ENCODE measurements at places on chromosomes 12 and 14.

GRCh38 chr14:22976620-22977433 is 5.5 kb downstream of the AJUBA start:
- no peak for DNase-seq

DNA sequence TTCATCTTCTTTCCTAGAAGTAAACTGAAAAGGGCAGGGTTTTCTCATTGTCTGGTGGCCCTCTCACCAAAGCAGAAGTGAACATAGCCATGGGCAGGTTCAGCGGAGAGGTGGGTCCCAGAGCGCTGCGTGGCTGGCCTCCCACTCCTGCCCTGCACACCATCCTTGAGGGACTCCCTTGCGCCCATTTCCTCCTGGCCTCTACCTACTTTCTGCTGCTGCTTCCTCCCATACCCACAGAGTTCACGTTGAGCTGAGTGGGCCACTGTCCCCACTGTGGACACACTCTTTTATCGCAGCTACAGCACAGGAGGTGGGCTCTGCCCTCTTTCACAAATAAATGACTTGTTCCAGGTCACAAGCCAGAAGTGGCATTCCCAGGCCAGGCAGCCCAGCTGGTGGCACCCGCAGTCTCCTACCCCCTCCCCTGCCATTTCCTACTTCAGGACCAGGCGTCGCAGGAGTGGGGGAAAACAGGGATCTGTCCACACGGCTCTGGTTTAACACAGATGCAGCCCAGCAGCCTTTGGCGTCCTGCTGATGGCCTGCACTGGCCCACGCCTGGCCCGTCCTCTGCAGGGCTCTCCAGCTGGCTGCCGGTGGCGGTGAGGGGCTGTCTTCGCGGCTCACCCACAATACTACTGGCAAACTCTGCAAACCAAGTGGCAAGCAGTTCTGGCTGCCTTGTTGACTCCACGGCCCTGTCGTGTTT is 4.9 kb downstream of the SIVA1 start:
- DNase-seq = no peak

GRCh38 chr14:65156568-65157366 is 54.5 kb upstream of the MAX start:
- no peak for DNase-seq

DNA sequence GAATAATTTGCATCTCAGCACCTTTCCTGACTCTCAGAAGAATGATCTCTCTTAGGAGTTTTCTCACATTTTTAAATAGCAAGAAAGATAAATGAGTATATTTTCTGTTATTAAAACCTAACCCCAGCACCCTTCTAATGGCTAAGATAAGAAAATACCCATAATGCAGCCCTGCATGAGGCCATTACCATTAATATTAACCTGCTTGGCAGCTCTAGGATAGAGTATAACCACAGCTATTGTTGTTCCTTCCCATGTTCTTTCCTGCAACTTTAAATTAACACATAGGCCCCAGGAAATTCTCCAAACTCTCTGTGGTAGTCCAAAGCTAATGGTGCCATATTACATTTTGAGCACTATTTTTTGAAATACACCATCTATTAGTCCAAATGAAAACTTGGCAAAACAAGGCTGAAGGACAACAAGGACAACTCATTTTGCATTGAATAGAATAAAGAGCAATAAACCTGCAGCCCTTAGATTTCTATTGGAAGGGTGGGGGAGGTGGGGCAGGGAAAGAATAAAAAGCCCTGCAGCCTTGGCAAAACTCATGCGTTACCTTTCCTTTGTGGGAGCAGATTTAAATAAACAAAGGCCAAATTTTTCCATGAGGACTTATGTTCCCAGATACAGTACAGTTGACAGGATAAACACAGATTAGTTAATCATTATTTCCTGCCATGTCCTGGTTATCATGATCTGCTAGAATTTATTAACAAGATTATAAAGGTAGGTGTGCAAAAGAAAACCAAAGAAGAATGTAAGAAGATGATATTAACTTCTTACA is 46.9 kb downstream of the BTG1 start:
- DNase-seq = no peak

DNA sequence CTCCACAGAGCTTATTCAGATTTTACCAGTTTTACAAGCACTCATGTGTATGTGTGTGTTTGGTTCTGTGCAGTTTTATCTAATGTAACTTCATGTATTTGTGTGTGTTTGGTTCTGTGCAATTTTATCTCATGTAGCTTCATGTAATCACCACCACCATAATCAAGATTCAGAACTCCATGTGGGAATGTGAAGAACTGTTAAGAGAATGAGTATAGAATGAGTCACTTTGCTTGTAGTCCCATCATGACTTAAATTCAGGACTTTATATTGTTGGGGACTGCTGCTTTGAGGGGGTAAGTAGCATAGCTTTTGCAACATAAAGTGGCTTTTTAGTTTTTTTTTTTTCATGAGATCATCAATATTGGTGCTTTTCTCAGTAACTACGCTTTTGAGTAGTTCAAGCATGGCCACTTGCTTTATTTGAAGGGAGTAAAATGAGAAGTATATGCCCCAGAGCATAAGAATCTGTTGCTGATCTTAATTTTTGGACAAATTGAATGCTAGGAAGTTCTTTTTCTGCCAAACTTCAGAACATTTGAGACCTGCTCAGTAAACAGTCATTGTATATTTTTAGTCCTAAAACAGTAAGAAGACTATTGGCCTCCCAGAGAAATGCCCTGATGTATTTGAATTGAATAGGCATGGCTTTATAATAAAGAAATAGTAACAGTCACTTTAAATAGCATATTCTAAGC is 28.8 kb downstream of the PROX2 start:
- DNase-seq = no peak

DNA sequence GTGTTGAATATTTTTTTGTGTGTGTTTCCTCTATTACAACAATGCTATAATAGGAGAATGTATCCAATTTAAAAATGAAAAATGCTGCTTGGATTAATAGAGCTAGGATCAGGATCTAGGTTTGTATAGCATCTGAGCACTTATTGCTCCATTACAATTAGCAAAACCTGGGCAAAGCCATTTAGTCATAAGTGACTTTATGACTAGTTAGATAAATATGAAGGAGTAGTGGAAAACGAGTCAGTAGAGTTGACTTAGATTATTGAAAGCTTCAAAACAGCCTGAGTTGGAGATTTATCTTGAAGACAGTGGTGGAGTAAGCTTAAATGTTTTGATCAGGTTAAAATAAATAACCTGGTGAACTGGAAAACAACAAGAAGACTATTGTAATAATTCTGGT is 2.8 kb downstream of the MED21 start:
- DNase-seq = no peak

DNA sequence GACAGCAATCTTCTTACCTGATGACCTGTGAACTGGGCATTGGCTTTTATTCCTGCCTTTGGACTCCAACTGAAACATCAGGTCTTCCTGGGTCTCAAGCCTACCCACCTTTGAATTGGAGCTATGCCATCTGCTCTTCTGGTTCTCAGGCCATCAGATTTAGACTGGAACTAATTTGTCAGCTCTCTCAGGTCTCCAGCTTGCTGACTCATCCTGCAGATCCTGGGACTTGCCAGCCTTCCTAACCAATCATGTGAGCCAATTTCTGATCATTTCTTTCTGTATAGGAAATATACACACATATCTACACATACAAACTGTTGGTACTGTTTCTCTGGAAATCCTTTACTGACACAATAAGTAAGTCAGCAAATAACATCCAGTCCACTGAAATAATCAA is 65.3 kb upstream of the TSPAN8 start:
- DNase-seq = no peak

DNA sequence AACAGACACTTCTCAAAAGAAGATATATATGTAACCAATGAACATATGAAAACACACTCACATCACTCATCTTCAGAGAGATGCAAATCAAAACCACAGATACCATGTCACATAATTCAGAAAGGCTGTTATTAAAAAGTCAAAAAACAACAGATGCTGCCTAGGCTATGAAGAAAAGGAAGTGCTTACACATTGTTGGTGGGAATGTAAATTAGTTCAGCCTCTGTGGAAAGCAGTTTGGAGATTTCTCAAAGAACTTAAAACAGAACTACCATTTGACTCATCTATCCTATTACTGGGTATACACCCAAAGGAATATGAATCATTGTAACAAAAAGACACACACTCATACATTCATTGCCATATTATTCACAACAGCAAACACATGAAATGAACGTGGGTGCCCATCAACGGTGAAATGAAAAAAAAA is 35.1 kb downstream of the EIF2S3B start:
- no peak for DNase-seq

DNA sequence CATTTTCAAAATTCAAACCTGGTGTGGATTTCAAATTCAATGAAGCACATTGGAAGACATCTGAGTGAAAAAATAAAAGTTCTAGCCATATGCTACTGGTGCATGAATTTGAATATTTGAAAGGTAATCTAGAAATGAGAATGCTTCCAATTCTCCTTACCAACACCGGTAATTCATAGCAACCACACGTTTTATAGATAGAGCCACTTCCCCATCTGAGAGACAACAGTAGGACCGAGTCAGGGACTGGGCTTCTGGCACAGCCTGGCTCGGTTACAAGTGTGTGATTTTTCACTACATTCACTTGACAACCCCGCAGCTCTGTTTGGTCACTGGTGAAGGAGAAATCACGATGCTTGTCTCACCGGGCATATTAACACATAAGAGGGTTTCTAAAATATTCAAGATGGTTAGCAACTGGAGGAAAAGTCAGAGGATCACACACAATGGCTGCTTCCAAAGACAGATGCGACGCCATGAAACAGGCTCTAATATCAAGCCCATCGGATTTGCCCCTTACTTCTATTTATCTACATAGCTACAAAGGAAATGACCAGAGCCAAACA is 86.5 kb upstream of the FOXN3 start:
- DNase-seq = no peak

- no peak for DNase-seq
These were observed 41.4 kb upstream of the SCN8A start for GRCh38 chr12:51549637-51550036.

DNA sequence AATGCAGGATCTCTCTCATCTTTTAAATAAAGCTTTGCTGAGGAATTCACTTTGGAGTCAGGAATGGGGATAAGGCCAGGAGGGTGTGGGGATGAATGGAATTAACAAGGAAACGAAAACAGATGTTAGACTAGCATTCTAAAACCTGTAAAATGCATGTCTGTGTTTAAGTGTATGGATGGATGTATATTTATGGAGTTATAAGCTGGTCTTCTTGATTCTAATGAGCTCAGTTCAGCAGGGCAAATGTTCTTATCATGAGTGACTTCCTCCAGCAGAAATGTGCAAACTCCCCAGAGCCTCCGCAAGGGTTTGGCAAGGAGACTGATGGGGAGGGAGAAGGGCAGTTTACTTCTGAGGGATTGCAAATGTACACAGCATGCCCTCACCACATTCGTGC is 149.1 kb downstream of the NTF3 start:
- no peak for DNase-seq

- no peak for DNase-seq
These were observed 232.8 kb upstream of the SEL1L start for GRCh38 chr14:81766321-81766915.

GRCh38 chr12:55683676-55684075 is 24.0 kb downstream of the ITGA7 start:
- DNase-seq = no peak

- no peak for DNase-seq
These were observed 735.5 kb downstream of the MED13L start for GRCh38 chr12:115541891-115542421.

- no peak for DNase-seq
These were observed 308.2 kb upstream of the AMIGO2 start for GRCh38 chr12:47387994-47388393.

GRCh38 chr14:33646692-33647260 is 304.1 kb downstream of the EGLN3 start:
- DNase-seq = no peak

- no peak for DNase-seq
These were observed 379.2 kb upstream of the OR4E1 start for GRCh38 chr14:22052795-22053194.

- no peak for DNase-seq
These were observed 2.6 kb upstream of the MAP4K5 start for GRCh38 chr14:50534997-50535396.

DNA sequence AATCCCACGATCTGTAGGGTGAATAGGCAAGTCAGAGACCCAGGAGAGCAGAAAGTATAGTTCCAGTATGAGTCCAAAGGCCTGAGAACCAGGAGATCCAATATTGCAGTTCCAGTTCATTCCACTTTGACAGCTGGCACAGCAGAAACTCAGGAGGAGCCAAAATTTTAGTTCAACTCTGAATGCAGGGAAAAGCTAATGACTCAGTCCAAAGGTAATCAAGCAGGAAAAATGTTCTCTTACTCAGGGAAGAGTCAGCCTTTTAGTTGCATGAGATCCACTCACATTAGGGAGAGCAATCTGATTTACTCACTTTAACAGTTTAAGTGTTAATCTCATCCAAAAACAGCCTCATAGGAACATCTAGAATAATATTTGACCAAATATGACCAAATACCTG is 130.2 kb upstream of the LRFN5 start:
- DNase-seq = no peak

DNA sequence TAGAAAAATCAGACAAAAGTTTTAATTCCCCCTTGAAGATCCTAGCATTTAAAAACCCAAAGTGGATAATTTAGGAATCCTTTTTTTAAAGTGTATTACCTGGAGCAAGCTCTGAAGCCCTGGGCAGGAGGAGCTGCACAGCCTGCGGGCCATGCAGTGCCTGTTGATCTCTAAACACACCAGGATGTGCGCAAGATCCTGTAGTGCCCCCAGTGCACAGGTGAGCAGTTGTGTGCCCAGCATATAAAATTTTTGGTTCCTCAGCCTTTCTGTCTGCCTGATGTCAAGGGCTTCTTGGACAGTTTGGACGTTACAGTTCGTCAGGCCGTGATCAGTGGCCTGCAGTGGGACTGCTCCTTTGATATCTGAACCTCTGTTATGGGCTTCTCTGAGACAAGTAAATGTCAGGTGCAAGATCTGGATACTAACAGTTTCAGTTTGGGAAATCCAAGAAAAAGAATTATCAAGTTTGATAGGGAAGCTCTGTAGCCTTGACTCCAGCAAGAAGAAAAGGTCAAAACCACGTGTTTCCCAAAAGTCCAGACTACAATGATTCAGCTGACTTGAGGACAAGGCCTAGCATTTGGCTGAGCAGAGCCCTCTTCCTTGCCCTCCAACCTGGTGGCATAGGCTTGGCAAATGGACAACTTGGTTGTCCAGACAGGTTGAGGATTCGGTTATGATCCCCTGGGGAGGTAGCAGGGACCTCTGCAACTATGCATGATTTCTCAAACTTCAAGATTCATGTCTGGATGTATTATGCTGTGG is 1.0 kb downstream of the ATXN7L3B start:
- DNase-seq = peak; percentile 19

DNA sequence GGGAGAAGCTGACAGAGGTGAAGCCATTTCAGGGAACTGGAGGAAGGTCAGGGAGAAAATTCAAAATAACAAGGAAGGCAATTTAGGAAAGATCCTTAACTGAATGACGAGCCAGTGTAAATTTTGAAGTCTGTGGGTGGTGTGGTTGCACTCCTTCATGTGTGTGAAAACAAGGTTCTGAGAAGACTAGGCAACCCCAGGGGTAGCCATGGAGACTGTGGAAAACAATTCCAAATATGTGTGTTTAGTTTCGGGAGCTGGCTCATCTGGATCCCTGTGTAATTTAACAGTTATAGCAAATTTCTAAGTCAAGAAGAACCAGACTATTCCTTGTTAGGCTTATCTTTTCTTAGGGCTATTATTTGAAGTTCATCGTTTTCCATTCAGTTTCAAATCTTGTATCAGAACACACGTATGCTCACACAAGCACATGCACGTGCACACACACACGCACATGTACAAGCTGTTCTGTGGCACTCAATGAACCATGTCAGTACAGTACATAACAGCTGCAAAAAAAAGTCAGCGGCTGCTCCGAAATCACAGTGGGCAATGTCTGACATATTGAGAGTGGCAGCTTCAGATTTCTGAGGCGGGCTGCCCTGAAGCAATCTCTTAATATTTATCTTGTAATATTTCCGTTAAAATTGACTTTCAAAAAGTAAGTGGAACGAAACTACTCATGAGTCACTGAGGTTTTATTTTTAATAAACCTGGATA is 411.2 kb downstream of the AEBP2 start:
- no peak for DNase-seq
